ENCODE measurements at places on chromosomes 6 and 20. TPM values are rescaled to one million over a fixed set of nuclear protein-coding genes. Genes with fewer than 3 reads are reported as not detected.

The HLA-DMB gene
- polyA plus RNA-seq, result 70.2 TPM

The KAT14 gene
- polyA plus RNA-seq, result 28.1 TPM

The TGM3 gene
- 0.82 TPM for polyA plus RNA-seq

The VEGFA gene
- 258 TPM for polyA plus RNA-seq

The SLC17A3 gene
- 0.79 TPM for polyA plus RNA-seq

The SLC35D3 gene
- 0.06 TPM for polyA plus RNA-seq

GRCh38 chr20:62900692-62901584 is 25.4 kb downstream of the DIDO1 start:
- no peak for DNase-seq

DNA sequence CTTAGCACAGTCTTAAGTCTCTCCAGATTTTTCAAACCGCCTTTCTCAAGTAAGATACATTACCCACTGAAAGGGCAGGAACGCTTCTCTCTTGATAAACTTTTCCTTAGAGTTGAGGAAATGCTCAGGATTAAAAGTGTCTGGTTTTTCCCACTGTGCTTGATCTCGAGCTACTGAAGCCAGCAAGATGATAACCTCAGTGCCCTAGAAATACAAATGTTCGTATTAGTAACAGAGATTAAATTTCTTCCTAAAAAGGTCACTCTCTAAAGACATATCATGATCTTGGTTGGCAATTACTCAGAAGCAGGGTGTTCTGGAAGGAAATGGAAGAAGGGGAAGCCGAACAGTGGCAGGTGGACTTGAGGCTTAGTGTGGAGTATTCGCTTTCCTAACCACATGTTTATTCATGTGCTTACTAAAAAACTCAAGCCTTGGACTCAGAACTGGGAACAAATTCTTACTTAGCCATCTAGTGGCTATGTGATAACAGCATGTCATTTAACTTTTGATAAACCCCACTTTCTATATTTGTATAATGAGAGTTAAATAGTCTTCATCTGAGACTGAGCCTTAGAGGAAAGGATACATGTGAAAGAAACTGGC is 20.1 kb downstream of the C6orf141 start:
- no peak for DNase-seq

DNA sequence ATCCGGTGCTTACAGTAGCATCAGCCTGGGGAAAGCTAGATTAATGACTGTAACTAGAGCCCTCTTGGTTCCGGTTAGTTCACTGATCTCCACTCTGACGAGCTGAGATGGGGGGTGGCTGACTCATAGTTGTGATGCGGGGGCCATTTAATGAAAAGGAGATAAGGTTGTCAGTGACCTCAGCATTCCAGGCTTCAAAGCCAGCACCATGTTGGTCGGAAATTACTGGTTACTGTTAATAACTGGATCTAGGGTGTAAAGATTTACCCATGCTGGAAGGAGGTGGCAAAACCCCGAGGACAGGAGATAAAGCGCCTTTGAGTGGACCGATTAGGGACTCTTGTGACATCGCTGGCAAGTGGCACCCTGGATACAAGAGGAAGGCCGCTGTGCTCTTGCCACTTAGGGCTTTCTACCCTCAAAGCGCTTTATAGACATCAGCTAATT is 21.1 kb downstream of the FOXC1 start:
- no peak for DNase-seq

GRCh38 chr20:5691918-5692618 is 58.1 kb upstream of the SHLD1 start:
- DNase-seq, result no peak

DNA sequence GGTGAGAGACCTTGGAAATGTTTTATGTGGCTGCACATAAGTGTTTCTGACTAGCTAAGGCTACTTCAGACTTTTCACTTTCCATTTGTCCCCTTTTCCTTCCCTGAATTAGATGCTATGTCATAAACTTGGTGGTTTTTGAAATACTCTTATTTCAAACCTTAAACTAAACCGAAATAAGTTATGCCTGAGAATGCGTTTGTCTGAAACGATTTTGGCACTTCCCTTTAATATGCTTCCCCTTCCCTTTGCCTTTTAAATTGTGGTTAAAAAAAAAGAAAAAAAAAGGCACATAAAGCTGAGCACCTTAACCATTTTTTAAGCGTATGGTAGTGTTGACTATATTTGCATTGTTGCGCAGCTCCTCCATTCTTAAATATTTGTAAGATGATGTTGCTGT is 14.3 kb downstream of the ZNF451 start:
- no peak for DNase-seq

DNA sequence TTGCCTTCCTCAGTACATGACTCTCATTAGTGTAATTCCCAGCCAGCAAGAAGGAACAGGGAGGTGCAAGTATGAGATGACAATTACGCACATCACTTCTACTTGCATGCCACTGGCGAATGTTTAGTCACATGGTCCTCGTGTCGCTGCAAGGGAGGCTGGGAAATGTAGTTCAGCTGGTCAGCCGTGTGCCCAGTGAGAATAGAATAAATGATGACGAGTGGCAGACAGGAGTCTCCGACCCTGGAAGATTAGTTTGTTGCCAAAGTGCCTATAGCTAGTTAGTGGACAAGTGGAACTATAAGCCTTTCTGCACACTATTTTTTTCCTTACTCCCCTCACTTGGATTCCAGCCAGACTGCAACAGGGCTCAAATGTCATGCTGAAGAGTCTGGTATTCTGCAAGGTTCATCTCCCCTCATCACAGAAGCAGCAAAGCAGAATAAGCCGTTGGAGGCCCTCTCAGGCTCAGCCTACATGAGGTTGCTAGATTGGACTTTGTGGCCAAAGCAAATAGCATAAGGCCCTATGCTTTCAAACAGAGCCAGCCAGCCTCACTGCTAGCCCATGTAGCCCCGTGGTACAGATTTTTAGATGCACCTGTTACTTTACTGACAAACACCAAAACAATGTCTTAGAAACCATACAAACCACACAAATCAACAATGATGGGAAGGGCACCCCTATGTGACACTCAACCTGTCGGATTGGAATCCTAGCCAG is 9.7 kb downstream of the LINC00237 start:
- no peak for DNase-seq

DNA sequence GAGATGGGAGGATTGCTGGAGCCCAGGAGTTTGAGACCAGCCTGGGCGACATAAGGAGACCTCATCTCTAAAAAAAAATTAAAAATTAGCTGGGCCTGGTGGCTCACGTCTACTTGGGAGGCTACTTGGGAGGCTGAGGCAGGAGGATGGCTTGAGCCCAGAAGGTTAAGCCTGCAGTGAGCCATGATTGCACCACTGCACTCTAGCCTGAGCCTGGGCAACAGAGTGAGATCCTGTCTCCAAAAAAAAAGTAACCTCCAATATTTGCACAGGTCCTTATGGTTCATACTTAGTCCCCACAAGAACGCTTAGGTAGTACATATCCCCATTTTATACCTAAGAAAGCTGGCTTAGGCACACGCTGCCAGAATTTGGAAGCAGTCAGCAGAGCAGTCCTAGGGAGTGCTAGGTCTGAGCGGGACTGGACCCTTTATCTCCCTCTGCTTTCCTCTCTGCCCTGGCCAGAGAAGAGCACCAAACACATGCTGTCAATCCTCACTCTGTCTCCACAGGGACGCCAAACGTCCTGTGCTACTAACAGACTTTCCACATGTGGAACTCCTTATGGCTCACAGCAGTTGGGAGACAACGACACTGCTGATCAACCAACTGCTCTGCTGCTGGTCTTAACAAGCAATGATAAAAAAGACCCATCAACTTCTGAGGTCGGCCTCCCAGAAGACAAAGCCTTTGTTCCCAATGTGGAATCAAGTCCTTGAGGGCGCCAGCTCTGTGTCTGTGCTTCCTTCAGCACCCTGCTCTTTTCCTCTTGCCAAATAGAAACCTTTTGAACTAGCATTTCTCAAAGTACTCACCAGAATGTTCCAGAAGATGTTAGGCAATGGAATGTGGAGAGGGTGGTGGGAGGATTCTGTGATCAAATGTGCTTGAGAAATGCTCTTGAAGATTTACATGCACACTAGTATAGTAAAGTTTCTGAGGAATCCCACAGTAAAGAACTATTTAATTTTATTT is 226.3 kb upstream of the DTNBP1 start:
- DNase-seq, result no peak

DNA sequence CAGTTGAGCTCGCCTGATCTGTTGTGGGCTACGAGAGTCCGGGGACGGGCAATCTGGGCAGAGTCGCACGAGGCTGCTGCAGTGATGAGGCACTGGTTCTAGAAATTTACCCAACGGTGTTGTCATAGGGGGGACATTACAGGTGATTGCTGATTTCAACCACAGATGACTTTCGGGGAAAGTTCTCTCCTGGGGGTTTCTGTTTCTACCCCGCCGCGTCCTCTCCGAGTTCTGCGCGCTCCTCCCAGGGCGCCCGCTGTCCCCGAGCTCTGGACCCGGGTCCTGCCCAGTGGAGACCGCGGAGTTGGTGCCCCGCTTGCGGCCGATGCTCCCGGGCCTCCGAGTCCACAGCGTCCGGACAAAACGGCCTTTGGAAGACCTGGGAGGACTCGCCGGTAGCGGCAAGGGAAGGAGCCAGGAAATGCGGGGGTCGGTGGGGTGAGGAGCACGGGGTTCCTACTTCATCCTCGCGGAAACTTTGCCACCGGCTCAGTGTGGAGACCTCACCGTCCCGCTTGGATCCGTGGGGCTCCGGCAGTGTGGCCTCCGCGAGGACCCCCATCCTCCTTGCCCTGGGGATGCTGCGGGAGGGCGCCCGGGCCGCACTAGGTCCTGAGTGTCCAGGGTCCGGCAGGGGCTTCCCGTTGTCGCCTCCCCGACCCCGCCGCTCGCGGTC is 12.3 kb upstream of the RAET1L start:
- DNase-seq, result no peak

GRCh38 chr20:33704197-33704924 is 15.7 kb downstream of the PXMP4 start:
- no peak for DNase-seq

DNA sequence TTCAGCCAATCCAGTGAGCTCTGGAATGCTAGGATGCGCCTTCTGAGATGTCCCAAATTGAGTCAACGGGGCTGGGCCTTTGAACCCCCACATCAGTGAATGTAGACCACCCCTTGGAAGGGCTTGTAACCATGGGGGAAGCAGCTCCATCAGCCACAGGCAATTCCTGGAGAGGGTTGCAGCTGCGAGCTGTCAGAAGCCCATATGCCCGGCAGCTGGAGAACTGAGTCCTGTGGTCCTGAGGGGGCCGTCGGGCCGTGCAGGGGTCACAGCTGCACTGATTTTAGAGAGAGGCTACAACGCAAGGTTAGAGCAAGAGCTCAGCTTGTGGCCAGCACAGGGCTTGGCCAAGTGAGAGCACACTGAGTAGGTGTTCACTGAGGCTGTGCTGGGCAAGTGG is 121.3 kb downstream of the TOX2 start:
- DNase-seq, result no peak

DNA sequence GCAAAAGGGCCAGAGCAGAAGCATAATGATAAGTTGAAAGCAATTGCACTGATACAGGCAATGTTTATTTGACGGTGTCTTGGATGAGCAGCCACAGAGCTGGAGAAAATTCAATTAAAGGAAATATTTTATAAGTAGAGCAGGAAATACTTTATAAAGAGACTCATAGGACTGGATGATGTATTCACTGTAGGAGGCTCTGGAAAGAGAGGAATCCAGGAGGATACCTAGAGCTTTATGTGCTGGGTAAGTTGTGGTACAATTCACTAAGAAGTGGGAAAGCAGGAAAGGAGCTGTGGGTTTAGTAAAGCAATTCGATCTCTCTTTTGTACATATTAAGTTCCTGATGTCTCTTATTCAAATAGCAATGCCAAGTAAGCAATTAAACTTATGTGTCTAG is 86.3 kb downstream of the C6orf118 start:
- DNase-seq, result no peak

DNA sequence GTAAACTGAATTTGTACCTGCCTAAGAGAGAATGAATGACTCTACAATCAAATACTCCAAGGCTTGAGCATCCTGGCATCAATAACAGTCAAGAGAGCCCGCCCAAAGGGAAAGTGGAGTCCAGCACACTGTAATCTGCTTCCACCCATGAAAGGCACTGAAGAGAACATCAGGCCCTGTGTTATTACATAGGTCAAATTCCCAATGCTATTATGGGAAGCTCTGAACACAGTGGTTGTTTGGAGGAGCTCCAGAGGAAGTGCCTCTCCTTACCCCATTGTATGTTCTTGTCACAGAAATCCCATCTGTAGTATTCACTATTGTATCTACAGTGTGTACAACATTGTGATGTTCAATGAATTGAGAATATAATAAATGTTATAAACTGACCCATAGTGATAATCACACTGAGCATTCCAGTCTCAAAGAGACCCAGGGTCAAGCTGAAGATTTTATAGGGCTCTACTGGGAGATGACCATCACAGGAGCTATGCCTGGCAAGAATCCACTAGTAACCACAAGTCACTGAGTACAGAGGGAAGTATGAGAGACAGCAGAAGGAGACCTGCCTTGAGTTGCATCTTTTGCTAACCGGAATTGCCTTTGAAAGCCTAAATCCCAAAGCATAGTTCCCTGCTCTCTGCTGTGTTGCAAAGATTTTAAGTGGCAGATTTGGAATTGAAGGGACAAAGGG is 446.7 kb downstream of the GJA1 start:
- DNase-seq, result no peak

DNA sequence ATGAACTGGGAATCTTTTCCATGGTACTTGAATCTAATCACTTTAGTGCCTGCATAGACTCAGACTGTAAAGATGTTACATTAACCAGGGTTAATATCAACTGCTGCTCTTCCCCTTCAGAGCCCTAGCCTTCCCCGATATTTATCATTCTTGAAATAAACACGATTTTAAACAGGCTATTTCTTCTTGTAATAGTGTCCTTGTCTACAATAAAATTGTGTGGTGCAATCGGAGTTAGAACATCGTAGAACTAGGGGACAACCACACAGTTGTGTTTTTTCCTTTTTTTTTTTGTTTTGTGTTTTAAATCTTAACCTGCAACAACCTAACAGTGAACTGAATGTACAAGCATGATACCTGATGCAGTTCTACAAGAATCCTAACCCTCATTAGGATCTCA is 4.5 kb downstream of the GJA1 start:
- no peak for DNase-seq

DNA sequence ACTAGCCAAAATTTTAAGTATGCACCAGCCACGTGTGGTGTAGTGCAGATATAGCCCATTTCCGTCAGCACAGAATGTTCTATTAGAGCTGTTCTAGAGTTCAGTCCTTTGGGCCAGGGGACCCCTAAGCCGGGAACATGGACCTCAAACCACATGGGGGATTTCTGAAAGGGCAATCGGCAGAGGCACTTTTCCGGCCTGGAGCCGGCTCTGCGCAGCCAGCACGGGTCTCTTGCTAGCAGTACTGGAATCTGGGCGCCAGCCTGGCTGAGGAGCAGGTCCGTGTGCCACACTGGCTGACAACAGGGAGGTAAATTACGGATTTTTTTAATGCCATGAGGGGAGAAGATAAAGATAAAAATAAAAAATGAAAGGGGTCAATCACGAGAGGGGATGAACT is 120.5 kb downstream of the SULF2 start:
- DNase-seq, result no peak

All from left renal cortex interstitium (tissue), 4 donors.